ENCODE measurements at places on chromosomes 13 and 19.
A peak's percentile ranks its signal among the peaks of the same experiment; 100 is the strongest.

DNA sequence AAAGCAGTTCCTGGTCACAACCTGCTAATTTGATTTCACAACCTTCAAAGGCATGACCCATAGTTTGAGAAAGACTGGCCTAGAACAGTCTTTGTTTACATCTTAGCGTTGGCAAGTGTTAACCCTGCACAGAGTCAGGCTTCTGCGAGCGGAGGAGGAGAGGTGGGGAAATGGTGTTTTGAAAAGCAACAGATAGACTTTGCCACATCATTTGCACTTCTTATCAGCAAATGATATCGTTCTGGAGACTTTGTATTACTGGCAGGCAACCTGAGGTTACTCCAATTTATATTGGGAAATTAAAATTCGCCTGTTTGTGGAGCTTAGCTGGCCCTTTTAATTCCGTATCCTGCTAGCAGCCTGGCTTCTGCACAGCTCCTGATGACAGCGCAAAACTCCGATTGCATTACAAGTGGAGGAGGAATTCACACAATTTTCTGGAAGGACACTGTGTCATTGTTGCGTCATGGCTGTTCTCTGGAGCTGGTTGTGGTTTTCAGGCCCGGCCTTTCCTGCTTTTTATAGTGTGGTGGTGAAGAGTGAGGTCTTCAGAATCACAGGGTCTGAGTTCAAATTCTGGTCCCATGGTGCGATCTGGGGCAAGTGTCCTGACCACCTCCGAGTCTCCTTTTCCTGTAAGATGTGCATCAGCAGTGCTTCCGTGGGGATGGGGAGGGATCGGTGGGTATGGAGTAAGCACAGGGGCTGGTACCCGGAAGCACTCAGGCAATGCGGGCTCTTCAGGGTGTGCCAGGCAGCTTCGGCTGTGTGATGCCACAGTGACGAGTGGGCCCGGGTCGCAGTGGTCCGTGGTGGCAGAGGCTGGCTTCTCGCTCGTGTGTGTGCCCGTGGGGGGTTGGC is 49.1 kb upstream of the EHD2 start:
- no peak for DNase-seq

- peak; percentile 73 for DNase-seq
Observed at GRCh38 chr13:113835461-113836270, 28.2 kb downstream of the GAS6 start.

GRCh38 chr19:33609353-33609752 is 12.4 kb upstream of the CHST8 start:
- no peak for DNase-seq

DNA sequence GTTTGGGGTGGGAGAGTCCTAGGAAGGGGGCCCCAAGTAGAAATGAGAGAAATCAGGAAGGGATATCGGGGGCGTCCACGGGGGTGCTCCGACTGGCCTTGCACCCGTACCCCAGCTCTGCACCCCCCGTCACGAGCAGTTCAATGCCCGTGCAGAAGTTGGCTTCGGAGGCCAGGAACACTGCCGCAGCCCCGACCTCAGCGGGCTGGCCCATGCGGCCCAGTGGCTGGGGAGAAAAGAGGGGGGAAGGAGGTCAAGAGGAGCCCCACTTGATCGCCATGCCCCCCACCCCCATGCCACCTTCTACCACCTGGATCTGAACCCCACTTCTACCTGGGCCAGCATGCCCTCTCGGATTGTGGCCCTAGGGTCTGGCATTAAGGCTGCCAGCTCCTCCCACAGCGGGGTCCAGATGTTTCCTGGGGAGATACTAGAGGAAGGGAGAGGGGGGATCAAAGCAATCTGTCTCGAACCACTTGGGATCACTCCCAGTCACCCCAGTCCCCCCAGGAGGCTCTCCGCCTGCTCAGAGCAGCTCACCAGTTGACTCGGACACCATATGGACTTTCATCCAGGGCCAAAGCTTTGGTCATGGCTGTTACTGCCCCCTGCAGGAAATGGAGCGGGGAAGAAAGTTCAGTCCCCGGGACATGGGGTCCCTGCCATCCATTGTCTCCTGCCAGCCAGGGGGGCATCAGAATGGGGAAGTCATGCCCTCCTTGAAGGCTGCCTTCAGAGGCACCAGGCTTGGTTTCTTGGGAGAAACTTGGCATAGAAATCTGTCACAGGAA is 2.5 kb upstream of the BCAT2 start:
- peak; percentile 52 for DNase-seq

DNA sequence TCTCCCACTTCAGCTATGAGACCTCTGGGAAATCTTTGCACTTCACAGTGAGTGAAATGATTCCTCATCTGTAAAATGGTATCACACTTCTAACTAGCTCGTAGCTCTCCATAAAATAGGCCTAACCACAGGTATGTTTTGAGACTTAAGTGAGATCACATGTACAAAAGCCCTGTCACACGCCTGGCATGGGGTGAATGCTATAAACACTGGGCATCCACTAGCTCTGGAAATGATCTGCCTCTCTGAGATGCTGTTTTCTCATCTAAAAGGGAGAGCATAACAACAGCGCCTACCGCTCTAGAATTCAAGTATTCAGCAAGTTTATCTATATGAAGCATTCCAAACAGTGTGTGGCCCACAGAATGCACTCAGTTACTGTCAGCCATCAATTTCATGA is 2.2 kb downstream of the AKT2 start:
- no peak for DNase-seq

- DNase-seq: no peak
Observed at GRCh38 chr19:30065680-30066606, 123.9 kb downstream of the URI1 start.

GRCh38 chr13:26475176-26476110 is 82.0 kb upstream of the WASF3 start:
- no peak for DNase-seq

DNA sequence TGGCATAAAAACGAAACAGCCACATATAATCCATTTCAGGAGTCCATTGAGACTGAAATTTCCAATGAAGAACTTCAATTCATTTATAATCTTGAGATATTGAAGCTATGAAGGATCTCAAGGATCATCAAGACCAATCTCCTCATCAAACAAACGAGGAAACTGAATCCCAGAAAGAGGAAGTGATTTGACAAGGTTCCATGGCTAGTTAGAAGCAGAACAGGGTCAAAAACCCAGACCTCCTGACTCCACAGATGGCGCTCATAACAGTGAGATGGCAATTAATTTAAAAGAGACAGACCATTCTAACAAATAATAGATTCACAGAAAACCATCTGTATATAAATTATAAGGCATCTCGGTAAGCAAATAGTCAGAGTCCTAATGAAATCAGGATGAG is 229.7 kb downstream of the KCTD12 start:
- peak; percentile 6 for DNase-seq

DNA sequence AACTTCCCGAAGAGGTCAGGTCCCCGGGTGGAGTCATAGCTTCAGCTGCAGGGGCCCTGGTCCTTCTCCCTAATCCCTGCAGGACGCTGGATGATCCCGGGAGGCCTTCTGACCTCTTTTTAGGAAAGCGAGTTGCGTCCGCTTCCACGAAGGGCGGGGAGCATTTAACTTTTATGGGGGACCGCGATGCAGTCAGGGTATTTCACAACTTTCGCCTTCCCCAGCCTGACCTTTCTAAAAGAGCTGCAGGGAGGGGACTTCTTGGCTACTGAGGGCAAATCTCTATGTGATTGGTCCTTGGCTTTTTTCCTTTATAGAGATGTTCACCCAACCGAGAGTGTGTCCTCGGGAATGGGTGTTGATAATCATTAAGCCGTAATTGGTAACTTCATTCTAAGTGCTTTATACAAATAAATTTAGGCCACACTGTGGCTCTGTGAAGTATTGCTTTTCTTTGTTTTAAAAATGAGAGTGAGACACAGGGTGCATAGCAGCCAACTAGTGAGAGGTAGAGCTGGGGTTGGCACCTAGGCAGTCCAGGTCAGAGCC is 778 bp downstream of the ZNF230 start:
- peak; percentile 50 for DNase-seq

- no peak for DNase-seq
Observed at GRCh38 chr13:108597943-108598342, 31.5 kb upstream of the MYO16 start.

GRCh38 chr19:2194513-2195078 is 30.9 kb downstream of the DOT1L start:
- DNase-seq: no peak

- no peak for DNase-seq
Observed at GRCh38 chr13:60727140-60727539, 330.1 kb downstream of the TDRD3 start.

GRCh38 chr19:16328824-16329482 is 4.3 kb downstream of the KLF2 start:
- DNase-seq: peak; percentile 16

GRCh38 chr13:34869696-34870095 is 72.4 kb upstream of the NBEA start:
- peak; percentile 69 for DNase-seq

DNA sequence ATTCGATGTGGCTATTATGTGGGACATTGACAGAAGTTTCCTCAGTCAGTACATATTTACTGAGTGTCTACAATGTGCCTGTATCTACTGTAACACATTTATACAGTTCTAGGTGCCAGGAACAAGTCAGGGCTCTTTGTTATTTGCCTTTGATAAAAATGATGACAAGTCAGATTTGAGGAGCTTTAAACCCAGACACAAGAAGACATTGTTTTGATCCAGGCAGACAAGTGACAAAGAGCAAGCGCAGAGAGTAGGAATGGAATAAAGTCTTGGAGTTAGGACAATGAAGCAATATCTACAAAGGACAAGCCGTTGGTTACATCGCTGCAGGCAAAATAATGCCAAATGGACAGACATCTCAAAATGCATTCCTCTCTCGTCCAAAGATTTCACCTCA is 70.1 kb downstream of the ITGBL1 start:
- no peak for DNase-seq

DNA sequence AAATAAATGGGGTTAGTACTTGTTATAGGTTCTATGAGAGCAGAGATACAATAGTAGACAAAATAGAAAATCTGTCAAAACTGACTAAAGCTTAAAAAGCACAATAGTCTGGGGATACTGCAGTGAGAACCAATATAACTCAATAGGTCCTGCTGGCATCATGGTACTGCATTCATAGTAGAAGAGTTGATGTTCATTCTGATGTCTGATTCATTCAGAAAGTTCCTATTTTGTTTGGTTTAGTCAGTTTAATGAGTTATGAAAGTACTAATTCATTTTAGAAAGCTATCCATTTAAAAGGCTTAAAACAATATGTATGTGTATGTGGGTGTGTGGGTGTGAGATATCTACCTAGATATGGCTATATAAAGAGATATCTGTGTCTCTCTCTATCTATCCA is 152.8 kb downstream of the LHFPL6 start:
- DNase-seq: no peak

DNA sequence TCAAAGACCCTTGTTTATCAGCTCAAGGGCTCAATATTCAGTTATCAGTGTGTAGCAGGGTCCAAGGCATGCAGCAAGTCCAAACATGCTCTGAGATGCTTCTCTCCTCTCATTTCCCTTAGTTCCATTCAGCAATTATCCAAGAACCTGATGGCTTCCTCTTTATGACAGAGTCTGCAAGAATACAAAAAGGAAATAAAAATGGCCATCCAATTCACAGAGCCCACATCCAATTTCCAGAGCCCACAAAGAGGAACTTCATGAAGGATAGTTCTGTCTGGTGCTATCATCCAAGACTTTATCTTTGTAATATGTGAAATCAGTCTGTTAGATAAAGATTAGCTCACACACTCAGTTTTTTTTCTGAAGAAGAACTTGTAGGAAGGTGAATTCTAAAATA is 217.2 kb downstream of the LACC1 start:
- no peak for DNase-seq

DNA sequence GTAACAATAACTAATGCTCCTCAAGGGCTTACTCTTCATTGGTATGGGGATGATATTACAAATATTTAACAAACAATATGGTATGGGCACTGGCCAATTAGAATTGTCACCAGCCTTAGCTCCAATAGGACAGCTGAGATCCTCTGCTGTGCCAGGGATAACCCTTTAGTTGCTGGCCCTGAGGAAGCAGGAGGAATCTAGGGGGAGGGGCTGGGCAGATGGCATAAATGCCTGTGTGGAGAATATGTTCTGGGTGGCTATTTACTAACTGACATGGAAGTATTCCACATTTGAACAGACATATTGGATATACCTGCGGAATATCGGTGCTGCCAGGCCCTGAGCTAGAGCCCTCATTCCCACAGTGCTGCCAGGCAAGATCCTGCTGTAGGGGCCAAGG is 16.6 kb upstream of the LRCH1 start:
- no peak for DNase-seq

- no peak for DNase-seq
Observed at GRCh38 chr19:6744381-6745301, 5.2 kb downstream of the TRIP10 start.

- peak; percentile 14 for DNase-seq
Observed at GRCh38 chr19:49927526-49928264, 1.3 kb upstream of the ATF5 start.

GRCh38 chr13:53415135-53415534 is 386.5 kb downstream of the OLFM4 start:
- no peak for DNase-seq

DNA sequence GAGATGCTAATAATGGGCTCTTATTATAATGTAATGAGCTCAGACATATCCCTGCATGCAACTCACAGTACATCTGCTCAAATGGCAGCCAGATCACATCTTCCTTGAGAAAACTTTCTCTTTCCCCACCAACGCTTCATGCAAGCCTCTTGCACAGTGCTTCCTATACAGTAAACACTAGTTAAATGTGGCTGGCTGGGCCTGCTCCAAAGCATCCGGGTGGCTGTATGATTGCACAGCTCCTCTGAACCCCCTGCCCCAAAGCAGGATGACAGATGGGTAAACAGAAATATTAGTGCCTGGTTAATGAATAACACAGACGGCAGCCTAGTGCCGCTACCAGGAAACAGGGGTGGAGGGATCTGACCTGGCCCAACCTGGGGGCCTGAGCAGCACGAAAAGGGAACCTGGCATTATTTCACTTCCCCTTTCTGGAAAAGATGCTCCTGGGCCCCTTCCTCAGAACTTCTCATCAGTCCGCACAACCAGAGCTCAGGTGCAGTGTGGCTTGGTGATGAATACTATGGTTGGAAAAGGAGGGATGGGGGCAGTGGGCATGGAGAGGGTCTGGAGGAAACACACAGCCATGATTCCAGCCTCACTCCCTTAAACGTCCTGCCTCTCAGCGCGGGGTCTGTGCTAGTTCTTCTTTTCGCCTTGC is 10.8 kb downstream of the FFAR2 start:
- no peak for DNase-seq

GRCh38 chr13:26497968-26498511 is 59.4 kb upstream of the WASF3 start:
- no peak for DNase-seq

DNA sequence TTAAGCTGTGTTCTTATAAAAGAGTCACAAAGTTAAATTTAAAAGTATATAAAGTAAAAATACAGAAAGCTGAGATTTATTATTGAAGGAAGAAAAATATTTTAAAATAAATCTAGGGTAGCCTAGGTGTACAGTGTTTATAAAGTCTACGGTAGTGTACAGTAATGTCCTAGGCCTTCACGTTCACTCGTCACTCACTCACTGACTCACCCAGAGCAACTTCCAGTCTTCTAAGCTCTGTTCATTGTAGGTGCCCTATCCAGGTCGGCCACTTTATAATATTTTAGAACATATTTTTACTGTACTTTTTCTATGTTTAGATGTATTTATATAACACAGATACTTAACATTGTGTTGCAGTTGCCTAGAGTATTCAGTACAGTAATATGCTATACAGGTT is 47.4 kb downstream of the NDFIP2 start:
- no peak for DNase-seq
